ENCODE measurements at places on chromosomes 3 and 15.

DNA sequence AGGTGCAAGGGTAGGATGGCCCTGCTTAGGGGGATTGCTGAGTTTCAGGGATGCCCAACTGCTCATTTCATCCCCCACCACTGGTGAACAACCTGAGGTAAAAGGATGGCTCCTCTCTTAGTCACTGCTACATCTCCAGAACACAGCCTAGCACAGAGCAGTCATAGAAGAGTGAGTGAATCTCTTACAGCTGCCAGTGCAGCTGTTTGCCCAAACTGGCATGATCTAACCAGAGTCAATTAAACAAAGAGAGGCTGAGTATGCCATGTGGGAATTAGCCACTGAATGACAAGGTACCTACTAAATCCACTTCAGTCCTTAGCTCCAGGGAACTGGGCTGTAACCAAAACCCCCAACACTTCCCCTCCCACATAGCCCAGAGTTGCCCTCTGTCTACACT is 6.8 kb upstream of the NCKIPSD start:
- no peak for DNase-seq

- no peak for DNase-seq
These were observed 3.9 kb downstream of the XPC start for GRCh38 chr3:14174483-14174882.

GRCh38 chr15:37638691-37639090 is 295.7 kb upstream of the TMCO5A start:
- DNase-seq: no peak

DNA sequence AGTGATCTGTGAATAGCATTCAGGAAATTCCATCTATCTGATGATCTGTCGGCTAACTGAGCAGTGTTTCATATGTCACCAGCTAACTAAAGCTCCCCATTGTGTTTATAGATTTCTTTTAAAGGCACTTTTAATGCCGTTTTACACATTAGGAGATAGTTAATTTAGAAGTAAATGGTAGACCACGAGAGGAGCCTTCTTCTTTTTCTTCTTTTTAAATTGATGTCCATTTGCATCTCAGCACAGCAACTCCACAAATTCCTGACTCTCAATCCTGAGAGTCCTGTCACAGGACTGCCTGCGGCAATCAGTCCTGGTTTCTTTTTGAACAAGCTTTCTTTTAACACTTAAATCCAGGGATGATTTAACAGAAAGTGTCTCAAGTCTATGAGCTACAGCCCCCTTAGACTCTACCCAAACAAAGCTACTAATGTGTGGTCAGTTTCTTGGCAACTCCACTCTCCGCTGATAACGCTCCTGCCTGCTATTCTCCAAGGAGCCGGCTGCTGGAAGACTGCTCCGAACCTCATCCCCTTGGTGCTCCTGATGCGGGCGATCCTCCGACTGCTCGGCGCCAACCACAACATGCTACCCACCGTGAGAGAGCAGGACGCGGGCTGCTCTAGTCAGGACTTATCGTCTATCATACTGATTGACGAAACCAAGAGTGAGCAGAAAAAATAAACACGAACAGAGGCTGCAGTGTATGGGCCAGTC is 421.4 kb downstream of the MECOM start:
- no peak for DNase-seq

DNA sequence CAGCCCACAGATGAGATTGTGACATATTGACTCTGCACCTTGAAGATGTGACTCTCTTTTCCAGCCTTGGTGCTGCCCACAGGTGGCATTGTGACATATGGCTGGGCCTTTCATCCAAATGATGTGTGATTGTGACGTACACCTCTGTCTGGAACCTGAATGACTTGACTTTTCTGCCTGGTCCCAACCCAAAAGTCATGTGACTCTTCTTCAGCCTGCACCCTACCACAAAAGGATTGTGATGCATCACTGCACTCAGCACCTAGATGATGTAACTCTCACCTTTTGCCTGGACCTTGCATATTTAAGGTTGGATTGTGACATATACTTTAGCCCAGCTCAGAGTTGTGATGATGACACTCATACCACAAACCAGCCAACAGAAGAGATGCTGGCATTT is 204.5 kb downstream of the OCA2 start:
- no peak for DNase-seq

DNA sequence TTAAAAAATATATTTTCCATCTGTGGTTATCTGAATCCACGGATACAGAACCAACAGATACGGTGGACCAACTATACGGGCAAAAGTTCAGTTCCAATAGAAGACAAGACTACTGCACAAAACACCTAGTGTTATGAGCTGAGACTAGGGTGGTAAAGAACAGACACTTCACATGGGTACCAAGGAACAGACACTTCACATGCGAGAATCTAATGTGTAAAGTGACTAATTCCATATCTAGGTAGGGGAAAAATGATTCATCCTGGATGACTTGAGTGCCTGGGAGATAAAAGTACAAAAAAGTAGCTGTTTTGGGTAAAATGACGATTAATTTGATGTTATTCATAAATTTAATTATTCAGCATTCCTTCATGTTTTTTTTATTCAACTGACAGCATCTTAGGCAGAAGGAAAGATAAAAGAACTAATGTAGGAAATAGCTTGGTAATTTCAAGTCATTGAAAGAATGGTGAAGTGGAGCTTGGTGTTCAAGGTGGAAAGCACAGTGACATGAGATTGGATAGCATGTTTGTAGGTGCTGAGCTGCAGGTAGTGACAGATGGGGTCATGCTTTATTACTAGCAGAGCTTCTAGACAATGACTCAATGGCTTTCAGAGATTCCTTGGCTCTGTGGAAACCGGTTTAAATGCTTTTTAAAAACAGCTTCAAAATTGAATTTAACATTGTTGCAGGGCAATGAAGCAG is 5.2 kb downstream of the CD200 start:
- no peak for DNase-seq

DNA sequence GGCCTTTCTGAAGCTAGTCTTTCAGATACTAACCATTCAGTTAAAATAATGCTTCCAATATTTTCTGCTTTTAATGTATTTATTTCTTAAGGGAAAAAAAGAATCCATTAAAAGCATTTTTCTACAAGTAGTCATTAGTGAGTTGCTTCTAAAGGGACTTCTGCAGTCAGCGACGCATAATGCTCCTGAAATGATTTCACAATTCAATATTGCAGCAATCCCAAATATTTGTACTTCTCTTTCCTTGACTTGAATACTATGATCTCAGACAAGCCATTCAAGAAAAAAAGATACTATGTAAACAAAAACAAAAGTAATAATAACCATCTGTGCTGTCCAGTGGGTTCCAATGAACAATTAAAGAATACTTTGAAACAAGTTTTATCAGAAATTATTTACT is 681.0 kb downstream of the DIPK2A start:
- DNase-seq: no peak

DNA sequence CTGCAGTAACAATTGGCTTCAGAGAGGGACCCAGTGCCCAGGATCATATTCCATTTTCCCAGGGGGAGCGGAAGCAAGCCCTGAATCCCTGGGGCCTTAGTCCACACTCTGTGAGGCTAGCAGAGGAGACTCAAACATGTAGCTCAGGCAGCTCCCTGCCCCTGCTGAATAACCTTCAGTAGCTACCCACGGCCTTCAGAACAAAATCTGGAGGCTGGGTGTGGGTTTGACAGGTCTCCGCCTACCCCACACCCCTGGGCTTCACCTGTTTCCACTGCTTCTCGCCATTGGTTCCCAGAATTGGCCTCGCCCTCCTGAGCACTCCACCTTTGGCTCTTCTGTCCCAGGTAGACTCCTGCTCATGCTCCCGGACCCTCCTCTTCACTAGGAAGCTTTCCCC is 93.6 kb upstream of the ATP2B2 start:
- no peak for DNase-seq

All from spleen (tissue), 13 donors.